Left lung (tissue), 14 donors: ENCODE measurements at places on chromosomes 1 and 21. TPM values are rescaled to one million over a fixed set of nuclear protein-coding genes. Genes with fewer than 3 reads are reported as not detected.

DNA sequence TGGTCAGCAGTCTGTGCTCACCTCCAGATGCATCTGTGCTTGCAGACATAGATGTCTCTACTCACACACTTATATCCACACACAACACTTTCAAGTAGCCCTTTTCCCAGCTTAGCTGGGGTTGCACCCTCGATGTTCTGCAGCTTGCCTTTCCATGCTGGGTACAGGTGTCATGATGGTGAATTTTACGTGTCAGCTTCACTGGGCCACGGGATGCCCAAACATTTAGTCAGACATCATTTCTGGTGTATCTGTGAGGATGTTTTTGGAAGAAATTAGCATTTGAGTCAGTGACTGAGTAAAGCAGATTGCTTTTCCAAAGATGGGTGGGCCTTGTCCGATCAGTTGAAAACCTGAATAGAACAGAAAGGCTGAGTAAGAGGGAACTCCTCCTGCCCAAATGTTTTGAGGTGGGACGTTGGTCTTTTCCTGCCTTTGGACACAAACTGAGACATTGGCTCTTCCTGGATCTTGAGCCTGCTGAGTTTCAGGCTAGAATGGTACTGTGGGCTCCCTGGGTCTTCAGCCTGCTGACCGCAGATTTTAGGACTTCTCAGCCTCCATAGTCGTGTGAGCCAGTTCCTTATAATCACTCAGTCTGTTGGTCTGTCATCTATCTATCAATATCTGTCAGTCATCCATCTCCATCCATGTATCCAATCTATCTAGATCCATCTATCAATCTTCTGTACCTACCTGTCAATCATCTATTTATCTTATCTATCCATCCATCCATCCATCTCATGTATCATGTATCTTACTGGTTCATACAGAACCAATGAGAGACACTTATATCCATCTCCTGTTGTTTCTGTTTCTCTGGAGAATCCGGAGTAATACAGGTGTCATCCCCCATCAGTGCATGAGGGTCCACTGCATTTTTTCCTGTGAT lies 12.7 kb upstream of the OBSCN start:
- no peak for DNase-seq

DNA sequence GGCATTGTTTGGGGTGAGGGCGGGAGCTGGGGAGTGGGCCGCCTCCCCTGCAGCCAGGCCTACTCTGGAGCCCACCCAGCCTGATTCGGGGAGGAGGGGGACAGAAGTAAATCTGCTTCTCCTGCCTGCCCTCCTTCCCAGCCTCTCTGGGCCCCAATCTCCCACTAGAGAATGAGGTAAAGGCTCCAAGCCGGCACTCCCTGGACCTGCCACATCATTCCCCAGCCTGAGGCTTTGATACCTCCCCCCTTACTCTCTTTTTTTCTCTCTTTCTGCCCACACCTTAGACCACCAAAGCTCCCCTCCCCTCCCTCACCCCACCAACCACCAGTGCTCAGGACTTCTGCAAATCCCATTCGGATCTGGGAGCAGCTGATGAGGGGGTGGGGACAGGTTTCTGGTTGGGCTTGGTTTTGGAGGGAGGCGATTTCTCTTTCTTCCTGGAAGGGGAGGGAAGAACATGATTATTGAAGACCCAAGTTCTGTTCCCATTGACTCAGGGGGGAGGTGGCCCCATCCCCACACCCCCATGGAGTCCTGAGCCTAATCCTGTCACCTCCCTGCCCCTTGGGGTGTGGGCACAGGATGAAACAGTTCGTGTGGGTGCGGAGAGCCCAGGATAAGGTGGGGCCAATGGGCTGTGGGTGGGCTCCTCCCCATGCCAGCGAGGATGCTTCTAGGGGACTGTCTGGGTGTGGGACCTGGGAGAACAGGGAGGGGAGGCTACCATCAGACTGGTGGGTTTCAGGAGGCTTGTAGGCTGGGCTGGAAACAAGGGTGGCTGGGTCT lies 1.3 kb downstream of the MAP7D1 start:
- no peak for DNase-seq

- DNase-seq, result no peak
Measured at GRCh38 chr1:209590405-209590804, 6.9 kb downstream of the CAMK1G start.

Gene RGS18
- 4.9 TPM for polyA plus RNA-seq

DNA sequence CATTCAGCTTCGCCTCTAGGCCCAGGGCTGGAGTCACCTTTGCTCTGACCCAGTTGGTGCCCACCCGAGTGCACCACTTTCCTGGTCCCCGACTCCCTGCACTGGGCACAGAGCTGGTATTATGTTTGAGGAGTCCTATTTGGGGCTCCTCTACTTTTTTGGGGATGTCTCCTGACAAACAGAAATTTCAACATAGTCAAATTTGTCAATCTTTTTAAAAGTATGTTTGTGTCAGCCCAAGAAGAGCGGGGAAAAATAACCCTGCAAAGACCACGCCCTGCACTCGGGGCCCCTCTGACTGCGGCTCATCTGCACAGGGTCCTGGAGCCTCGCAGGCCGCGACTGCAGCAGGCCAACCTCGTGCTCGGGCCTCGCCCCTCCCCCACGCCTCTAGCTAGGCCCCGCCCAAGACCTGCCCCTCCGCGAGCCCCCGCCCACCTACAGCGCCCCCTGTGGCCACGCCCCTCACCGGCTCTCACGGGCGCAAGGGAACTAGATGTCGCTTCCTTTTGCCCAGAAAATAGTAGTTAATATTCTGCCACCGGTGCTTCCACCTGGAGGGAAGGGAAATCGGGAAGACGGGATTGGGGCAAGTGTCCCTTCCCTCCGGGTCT lies 11.4 kb downstream of the FAM229A start:
- DNase-seq, result no peak

DNA sequence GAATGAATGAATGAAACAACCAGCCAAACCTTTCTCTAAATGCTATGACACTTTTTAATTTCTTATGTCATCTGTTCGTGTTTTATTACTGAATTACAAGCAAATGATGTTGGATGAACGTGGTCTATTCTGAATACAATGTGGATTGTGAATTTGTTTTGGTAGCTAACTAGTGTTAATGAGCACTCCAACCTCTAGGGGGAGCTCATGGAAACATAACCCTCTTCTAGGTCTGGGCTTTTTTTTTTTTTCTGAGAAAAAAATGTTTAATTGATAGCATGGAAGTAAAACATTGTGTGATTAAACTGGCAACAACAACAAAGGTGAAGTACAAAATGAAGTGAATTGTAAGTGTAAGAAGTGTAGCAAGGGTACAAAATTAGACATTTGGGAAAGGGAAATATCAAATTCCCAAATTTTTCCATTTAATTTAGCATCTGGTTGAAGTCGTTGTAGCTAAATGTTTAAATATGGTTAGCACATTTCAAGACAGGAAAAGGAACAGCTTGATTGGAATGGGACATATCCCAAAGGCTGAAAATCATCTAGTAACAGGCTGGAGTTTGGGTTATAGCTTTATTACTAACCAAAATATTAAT lies 42.6 kb upstream of the PTGS2 start:
- no peak for DNase-seq
